Foreskin keratinocyte (primary cell): ENCODE measurements at places on chromosomes 3 and 15. TPM values are rescaled to one million over a fixed set of nuclear protein-coding genes. Genes with fewer than 3 reads are reported as not detected.

DNA sequence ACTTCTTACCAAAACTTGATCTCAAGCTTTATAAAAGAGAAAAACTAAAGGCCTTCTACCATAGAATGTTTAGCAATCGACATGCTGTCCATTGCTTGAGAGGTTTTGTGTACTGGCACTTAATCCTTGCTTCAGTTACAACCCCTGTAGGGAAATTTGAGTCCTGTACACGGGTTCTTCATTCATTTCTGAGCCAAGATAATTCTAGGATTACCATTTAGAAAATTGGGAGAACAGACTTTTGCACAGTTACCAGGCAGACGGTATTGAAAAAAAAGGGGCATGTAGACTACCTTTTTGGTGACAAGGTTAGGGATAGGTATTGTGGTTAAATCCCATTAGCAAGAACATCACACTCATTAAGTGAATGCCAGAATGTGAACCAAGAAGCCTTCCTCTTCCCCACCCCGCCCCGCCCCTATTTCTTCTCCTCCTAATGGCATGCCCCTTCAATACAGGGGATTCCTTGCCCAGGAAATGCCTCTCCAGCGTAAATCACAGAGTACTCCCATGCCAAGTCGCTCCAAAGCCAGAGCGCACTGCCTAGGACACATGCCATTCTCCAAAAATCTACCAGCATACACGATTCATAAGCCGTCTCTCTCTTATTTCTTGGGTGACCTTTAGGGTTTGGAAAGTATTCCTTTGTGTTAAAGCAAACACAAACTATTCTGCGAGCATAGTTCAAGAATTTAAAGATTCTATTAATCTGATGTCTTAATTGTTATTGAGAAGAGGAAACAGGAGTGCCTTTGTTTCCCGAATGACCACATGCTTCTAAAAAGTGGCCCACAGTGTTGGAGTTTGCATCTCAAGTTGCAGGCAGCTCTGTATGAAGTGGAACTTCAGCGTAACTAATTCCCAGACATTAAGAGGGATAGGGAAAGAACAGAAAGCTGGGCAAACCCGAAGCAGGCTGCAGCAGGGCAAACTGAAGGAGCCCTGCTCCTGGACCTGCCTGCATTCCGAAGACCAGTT is 164.0 kb upstream of the NR2F2 start:
- no peak for DNase-seq

- no peak for DNase-seq
Measured at GRCh38 chr3:181279239-181279565, 289.7 kb upstream of the DNAJC19 start.

CALML4 gene
- 5.5 and 8.1 TPM in 2 replicates for polyA plus RNA-seq

GRCh38 chr3:72782521-72782920 is 65.7 kb downstream of the SHQ1 start:
- DNase-seq = no peak

DNA sequence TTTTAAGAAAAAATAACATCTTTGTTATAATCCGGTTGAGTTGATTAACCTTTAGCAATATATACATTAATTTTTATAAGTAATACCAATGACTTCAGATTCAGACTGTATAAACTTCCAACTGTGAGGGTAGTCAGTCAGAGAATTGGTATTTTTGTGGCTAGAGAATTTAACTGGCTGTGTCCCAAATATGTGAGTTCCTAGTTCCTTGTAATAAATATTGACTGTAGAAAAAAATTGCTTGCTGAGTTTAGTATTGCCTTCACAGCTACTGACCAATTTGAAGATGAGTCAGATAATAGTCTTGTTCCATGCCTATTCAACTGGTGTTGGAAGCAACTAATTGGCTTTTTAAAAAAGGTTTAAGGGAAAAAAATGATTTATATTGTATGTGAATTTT is 210.8 kb downstream of the GAP43 start:
- peak; percentile 82 for DNase-seq

- DNase-seq = no peak
Measured at GRCh38 chr15:86871964-86872363, 792.3 kb downstream of the AGBL1 start.

FSTL1 gene
- 29.5 and 32.3 TPM in 2 replicates for polyA plus RNA-seq

LRRC2 gene
- 0.34 and 0.62 TPM in 2 replicates for polyA plus RNA-seq

DNA sequence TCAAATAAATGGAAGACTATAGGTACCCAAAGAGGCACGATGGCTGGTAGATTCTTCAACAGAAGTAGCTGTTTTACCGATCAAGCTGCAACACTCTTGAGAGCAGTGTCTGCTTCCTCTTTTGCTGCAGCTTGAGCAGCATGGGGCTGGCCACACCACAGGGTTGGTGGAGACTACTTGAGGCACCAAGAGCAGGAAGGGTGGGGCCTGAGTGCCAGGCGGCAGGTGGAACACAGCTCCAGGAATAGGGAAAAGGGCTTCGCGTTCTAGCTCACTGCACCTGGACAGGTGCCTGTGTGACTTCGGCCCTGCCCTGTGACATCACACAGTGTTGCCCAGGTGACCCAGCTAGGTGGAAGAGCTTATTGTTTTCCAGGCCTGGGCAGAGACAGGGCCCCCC is at the start of gene CCDC33:
CCDC33 (plus strand) TSS at position 365 of the 400 bp plus-strand sequence. CDS start 394 bp downstream, outside the sequence.
- no peak for DNase-seq

- DNase-seq = no peak
Measured at GRCh38 chr3:101825904-101826445, 23.3 kb upstream of the NFKBIZ start.
